ENCODE measurements at places on chromosomes 5 and 9.

GRCh38 chr5:95760273-95761191 lies 29.4 kb downstream of the RHOBTB3 start:
- DNase-seq = peak; percentile 32

- DNase-seq = no peak
Observed at GRCh38 chr9:126531591-126531990, 82.1 kb upstream of the LMX1B start.

GRCh38 chr5:116814626-116815385 lies 240.2 kb upstream of the SEMA6A start:
- DNase-seq = no peak

DNA sequence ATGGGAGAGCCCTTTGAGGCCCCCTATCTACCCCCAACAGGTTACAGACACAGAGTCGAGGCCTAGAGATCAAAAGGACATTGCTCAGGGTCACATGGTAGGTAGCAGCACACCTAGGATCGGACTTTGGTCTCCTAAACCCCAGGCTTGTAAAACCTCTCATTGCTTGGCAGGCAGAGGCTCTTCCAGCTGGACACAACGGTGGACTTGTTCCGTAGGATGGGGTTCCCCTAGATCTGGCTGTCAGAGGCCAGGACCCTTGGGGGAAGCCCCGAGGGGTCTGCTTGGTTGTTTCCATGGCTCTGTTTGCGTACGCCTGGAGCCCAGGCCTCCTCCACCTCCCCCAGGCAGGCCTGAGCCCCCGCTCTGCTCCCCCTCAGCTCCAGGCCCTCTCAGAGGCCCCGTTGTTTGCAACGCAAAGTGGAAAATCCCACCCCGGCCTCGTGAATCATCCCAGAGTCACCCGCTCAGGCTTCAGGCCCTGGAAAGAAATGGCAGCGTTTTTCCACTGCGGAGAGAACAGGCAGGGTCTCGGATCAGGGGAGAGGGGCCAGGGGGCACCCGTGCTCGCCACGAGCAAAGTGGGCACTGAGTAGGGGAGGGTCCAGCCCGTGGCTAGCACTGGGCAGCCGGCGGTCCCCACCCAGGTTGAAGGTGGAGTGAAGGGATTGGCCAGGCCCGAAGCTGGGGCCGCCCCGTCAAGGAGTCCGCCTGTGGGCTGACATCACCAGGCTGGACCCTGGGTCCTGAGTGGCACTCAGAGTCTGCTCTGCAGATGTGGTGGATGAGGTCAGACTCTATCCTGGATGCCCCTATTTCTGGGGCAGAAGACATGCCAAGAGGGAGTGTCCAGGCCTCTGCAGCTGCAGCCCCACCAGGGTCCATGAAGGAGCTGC lies 19.8 kb downstream of the COL27A1 start:
- DNase-seq = no peak

DNA sequence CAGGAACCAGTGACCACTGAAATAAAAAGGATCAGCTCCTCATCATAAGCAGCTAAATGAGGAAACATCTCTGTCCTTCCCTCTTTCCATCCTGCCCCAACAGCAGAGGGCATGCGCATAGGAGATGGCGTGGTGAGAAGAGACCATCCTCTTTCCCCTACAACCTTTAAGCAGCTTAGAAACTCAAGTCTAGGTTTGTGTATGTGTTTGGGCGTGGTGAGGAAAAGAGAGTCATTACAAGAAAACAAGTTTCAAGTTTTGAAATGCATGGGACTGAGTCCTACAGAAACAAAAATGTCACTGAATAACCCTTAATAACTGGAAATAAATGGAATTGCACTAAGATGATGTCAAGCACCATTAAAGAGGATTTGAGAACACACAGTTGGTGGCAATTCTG lies 96.4 kb upstream of the IL12B start:
- DNase-seq = no peak

GRCh38 chr9:134318481-134318891 lies 7.8 kb upstream of the RXRA start:
- no peak for DNase-seq

DNA sequence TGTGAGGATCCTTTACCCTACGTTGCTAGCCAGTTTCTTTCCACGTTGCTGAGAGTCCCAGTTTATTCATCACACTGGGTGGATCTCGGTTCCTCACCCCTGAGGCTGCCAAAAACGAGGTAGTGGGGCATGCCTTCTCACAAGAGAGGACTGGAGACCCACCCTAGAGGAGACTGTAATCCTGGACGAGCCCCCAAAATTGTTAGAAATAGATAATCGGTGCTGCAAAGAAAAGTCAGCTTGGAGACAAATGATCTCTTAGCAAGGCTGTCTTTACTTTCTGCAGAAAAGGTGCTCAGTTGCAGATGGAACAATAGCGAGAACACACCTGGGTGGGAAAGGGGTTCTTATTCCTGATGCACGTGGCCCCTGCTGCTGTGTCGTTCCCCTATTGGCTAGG lies 101.8 kb downstream of the TMEM167A start:
- DNase-seq = no peak

GRCh38 chr5:119083679-119084078 lies 12.8 kb downstream of the DMXL1 start:
- DNase-seq = no peak

DNA sequence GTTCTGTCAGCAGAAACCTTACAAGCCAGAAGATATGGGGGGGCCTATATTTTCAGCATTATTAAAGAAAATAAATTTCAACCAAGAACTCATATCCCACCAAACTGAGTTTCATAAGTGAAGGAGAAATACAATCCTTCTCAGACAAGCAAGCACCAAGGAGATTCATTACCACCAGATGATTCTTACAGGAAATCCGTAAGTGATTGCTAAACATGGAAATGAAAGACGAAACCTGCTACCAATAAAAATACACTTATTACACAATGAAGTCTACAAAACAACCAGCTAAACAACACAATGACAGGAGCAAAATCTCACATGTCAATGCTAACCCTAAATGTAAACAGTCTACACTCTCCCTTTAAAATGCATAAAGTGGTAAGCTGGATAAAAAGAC lies 17.8 kb upstream of the C9orf72 start:
- no peak for DNase-seq
